ENCODE measurements at places on chromosomes 7 and 10.

DNA sequence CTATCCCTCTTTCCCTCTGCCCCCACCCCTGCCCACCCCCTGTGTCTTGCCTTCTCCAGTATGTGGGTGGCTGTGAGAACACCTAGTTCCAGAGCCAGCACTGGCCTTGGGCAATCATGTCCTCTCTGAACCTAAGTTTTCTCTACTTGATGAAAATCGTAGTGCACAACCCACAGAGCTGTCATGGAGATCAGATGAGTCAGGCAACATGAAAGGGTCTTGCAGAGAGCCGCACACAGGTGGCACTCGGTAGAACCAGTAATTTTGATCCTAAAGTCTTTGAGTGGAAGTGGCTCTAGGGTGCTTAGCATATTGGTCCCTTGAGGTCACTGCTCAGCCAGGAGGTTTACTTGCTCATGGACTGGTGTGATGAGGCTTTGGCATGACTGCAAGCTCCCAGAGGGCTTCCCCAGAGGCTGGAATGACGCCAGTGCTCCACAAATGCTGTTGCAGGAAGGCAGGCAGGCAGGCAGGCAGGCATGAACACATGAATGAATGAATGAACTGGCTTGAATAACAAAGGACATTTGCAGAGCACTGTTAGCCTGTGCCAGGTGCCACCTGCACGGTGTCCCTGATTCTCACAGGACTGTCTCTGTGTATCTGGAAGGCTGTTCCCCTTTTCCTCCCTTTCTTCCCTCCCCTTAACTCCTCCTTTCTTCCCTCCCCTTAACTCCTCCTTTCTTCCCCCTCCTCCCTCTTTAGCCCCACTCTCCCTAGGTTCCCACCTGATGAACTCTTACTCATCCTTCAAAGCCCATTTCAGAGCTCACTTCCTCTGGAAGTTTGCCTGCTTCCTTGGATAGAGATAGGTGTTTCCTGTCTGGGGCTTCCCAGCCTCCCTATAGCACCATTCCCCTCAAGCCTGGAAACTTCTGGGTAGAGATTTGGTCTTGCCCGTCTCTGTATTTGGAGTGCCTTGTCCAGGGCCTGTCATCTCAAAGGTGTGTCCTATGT lies 27.2 kb upstream of the CTBP2 start:
- no peak for DNase-seq

DNA sequence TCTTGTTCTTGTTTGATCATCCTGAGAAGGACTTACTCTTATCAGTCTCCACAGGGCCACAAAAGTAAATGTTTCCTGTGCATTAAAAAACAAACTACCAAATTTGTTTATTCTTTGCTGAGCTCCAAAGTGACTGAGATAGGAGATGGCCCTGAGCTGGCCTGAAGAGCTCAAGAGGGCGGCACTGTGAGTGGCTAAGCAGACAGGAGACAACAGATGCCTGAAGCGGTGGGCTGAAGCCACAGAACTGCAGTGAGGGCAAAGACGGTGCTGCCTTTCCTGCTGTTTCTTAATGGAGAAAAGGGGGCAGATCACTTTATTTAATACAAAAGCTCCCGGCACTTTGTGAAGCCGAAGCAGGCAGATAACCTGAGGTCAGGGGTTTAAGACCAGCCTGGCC lies 379.6 kb downstream of the ARL4A start:
- no peak for DNase-seq

DNA sequence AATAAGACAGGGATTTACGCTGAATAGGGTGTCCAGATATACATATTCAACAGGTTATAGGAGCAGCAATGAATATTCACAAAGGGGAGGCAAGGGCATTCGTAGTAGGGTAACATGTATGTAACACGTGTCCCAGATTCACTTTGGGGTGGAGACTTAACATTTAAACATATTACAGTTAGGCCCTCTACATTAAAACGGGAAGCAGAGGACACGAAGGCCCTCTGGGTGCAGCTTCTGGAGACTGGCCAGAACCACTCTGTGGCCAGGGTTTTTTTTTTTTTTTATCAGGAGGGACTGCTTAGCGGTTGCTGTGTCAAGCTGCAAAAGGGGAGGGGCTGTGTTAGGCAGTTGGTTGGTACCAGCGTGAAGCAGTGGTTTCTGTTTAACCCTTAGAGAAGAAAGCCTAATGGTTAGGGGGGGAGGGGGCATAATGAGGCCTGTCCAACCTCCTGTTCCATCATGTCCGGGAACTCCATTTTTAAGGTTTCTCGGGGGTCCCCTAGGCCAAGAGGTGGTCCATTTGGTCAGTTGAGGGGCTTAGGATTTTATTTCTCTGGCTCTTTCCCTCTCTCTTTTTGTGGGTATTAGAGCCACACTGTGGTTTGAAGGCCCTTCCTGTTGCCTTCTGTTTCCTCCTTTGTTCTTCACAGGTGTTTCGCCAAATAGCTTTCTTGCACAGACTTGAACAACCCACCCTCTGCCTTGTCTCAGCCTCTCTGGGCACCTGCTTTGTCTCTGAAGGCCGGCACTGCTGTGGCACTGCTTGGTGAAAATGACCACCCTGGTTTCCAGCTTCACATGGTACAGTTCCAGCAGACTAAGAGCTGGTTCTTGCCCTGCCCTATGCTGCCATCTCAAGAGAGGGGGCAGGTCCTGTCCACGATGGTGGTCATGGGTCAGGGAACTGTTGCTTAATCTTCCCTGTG lies 26.4 kb downstream of the PRF1 start:
- peak; percentile 41 for DNase-seq

DNA sequence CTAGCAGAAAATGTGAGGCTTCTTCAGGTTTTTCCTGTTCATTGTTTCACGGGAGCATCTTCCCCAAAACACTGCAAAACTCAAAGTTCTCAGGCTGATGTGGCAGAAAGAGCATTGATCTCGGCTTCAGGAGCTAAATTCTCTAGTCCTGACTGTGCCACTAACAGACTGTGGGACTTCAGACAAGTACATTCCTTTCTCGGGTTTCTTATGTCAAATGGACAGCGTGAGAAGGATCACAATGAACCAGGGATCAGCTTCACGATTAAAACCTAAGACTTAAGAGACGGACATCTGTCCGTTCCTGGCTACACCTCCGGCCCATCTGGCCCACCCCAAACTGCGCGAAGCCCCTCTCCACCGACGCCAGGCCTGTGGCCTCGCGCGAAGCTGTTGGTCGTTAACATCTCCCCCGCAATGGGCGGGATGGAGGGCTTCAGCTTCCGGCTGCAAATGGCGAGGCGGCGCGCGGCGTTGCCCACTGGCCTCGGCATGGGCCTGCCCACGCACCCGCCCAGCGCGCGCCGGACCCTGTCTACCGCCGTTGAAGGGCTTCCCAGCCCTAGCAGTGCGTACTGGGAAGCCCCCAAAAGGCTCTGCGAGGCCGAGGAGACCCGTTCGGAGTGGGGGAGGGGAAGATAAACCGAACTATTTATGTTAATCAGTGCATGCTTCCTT lies 549 bp upstream of the DDX50 start:
- DNase-seq, result no peak

DNA sequence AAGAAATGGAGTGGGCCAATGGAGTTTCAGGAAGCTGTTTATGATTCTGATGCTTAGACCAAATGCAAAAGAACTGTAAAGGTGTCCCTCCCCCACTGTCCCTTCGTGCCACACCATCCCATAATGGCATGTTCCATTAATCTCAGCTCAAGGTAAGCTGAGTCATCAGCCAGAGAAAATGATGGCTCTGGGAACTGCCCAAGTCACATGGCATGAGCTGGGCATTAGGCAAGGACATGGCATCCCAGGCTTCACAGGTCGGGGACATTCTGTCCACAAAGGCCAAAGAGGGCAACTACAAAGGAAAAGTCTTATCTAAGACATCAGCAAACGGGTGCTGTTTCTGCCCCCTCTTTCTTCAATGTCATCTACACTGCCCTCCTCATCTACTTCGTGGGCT lies 44.9 kb downstream of the DLG5 start:
- DNase-seq, result no peak

DNA sequence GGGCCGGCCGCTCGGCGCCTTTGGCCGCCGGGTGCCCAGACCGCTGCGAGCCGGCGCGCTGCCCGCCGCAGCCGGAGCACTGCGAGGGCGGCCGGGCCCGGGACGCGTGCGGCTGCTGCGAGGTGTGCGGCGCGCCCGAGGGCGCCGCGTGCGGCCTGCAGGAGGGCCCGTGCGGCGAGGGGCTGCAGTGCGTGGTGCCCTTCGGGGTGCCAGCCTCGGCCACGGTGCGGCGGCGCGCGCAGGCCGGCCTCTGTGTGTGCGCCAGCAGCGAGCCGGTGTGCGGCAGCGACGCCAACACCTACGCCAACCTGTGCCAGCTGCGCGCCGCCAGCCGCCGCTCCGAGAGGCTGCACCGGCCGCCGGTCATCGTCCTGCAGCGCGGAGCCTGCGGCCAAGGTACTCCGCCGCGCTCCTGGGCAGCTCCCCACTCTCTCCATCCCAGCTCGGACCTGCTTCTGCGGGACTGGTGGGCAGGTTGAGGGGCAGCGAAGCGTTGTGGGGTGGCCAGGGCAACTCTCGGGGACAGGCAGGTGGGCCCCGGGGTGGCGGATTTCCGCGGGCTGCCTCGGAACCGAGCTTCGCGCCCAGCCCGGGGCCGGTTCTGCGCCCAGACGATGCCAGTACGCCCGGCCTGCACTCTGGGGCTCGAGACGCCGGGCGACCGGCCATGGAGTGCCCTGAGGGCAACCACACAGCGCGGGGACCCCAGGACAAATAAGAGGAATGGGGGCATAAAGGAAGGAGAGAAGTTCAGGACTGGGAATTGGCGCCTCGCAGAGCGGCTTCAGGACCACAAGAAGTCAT lies 578 bp downstream of the HTRA1 start:
- no peak for DNase-seq

DNA sequence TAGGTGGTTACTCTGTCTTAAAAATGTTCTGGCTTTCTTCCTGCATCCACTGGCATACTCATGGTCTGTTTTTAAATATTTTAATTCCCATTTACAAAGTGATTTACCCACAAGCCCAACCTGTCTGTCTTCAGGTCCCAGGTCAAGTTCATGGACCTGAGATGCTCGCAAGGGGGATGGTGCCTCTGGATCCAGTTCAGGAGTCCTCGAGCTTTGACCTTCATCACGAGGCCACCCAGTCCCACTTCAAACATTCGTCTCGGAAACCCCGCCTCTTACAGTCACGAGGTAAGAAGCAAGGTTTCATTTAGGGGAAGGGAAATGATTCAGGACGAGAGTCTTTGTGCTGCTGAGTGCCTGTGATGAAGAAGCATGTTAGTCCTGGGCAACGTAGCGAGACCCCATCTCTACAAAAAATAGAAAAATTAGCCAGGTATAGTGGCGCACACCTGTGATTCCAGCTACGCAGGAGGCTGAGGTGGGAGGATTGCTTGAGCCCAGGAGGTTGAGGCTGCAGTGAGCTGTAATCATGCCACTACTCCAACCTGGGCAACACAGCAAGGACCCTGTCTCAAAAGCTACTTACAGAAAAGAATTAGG lies 8.7 kb downstream of the ZKSCAN1 start:
- DNase-seq, result no peak

GRCh38 chr7:25759286-25759685 lies 392.7 kb upstream of the NFE2L3 start:
- no peak for DNase-seq

DNA sequence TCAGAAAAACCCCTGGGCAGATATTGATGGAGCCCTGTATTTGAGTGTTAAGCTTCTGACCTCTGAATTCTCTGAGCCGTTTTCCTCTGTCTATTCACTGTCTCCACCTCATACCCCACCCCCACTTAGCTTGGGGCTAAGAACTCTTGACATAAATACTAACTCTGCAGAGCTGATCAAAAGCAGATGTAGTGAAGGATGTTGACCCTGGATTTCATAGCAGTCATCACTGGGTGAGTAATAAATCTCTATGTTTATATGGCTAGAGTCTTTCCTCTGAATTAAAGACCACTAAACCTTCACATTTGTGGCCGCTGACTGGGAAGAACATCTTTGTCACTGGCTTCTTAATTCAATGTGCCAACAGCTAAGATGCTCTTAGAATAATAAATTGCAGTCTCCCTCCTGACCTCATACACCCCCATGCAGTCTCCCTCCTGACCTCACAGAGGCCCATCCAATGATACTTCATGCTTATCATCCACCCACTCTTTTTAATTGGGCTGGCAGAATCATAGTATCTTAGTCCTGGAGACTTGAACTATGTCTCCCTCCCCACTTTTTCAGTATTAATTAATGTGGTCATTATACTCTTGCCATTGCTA lies 78.0 kb upstream of the MACROH2A2 start:
- peak; percentile 71 for DNase-seq

- DNase-seq, result peak; percentile 84
These were observed 77.8 kb upstream of the LRRC17 start for GRCh38 chr7:102834999-102835398.

DNA sequence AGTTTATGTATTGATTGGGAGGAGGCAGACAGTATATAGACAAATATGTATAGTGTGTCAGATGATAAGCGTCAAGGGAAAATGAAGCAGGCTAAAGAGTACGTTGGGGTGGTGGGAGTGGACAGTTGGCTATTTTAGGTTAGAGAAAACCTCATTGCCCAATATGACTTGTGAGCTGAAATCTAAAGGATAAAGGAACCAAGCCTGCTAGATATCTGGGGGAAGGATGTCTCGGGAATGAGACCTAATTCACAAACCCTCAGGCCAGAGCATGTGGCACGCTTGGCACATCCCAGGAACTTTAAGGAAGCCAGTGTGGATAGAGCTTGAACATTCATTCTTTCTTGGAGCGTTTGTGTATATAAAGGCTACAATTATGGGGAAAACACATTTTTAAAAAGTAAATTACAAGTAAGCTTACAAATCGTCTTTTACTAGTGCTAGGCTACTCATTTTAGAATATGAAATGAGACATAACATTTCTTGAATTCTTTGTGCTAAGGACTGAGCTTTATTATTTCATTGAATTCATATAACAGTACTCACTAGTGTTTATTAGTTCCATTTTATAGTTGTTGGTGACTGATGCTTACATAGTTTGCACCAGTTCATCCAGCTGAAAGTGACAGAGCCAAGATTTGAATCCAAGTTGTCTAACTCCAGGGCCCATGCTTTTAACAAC lies 9.7 kb downstream of the FHIP2A start:
- DNase-seq, result no peak

DNA sequence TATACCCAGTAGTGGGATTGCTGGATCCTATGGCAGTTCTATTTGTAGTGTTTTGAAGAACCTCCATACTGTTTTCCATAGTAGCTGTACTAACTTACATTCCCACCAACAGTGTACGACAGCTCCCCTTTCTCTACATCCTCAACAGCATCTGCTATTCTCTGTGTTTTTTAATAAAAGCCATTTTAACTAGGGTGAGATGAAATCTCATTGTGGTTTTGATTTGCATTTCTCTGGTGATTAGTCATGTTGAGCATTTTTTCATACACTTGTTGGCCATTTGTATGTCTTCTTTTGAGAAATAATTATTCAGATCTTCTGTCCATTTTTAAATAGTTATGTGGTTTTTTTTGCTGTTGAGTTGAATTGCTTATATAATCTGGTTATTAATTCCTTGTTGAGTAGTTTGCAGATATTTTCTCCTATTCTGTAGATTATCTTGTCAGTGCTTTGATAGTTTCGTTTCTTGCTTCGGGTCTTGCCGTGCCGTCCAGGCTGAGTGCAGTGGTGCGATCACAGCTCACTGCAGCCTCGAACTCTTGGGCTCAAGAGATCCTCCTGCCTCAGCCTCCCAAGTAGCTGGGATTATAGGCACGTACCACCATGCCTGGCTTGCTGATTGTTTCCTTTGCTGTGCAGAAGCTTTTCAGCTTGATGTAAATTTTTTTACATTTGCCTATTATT lies 12.0 kb downstream of the MTG1 start:
- DNase-seq, result no peak

GRCh38 chr7:29258951-29259350 lies 64.4 kb downstream of the CHN2 start:
- no peak for DNase-seq

Measured in stromal cell of bone marrow (primary cell).